Stimulated activated naive CD8-positive, alpha-beta T cell treated with anti-CD3 and anti-CD28 coated beads, Interleukin-15, Interleukin-2, amounts not matched to agents 100 U/mL and 50 U/mL, for 24 hours (primary cell): ENCODE measurements at places on chromosomes 7 and 10.

DNA sequence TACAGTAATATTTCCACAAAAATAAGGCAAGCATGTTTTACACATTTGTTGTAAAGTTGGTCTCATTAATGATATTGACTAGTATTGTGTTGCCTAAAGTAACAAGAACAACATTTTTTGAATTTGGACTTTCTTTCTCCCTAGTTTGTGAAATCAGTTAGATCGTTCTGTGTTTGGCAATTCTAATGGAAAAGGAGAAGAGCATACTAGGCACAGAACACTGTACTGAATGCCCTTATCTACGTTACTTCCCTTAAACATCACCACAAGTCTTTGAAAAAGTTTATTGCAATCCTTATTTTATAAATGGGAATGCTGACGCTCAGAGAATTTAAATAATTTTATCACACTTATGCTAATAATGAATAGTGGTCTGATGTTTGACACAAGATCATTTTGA is 372.2 kb downstream of the EXOC4 start:
- no peak for DNase-seq

GRCh38 chr10:125011171-125011925 is 69.4 kb downstream of the ZRANB1 start:
- DNase-seq = no peak

DNA sequence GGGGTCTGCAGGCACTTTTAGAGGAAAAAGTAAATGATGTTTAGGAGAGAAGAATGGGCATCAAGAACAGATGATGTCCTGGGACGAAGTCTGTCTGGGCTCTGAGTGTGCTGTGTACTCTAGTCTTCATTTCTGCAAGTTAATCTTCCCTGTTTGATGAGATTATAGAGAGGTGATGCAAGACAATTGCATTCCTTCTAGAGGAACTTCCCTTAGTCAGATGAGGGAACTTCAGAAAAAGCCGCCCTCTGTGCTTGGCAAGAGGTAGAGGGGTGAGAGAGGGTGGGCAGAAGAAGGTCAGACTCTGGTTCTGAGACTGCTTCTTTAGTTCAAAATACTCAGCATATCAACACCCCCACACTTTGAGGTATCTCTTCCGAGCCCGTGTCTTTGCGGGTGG is 797.9 kb downstream of the LRMDA start:
- no peak for DNase-seq

DNA sequence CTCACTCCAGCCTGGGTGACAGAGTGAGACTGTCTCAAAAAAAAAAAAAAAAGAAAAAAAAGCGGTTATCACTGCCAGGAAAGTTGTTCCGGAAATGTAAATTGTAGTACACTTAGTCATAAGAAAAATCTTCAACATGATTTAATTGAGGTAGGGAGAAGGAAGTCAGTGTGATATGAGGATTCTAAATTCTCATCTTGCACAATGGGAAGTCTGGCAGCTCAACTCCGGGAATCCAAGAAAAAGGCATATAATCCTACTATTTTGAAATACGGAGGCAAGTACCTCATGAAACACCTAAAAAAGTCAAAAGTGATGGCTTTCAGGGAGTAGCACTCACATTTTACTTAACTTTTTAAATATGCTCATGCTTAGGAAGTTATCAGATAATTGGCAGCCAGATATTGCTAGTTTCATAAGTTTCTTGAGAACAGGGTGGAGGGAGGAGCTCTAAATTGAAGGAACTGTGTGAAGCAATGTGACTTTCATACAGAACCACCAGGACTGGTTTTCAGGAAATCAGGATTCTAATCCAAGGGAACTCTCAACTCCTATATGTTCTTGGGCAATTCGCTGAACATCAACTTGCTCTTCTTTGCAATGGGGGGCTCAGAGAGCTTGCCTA is 2.7 kb upstream of the C7orf25 start:
- DNase-seq = no peak

DNA sequence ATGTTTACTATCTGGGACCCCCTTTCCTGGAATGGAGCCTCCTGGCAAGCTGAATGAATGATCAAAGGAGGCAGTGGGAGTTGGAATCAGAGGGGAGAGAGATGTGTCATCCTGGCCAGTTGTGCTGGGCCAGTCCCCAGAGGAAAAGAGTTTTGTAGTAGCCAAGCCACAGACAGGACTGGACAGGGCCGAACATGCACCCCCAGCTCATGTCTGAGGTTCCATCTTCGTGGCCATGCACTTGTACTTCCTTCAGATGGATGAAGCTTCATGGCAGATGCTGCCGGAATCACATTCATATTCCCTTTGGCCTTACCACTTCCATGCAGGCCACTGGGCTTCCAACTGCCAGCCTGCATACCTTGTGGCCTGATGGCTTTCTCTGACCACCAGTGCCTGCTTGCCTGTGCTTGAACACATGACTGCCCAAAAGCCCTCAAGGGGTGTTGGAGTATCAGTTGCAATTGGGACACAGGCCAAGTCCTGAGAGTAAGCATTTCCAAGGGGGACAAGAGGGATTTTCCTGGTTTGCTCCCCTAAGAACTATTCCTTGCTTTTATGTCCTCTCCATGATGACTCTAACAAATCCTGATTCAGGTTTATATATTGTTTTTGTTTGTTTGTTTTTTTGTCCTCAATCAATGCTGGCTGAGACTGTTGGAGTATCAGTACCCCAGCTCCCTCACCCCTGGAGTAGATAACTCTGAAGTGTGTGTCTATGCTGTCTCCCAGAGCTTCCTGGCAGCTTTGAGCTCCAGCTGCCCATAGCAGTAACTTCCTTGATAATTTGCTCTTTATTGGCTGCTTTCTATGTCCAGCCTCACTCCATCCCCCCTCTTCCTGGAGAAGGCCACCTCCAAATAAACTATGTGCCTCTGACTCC is 63.6 kb downstream of the TMEM130 start:
- DNase-seq = no peak

DNA sequence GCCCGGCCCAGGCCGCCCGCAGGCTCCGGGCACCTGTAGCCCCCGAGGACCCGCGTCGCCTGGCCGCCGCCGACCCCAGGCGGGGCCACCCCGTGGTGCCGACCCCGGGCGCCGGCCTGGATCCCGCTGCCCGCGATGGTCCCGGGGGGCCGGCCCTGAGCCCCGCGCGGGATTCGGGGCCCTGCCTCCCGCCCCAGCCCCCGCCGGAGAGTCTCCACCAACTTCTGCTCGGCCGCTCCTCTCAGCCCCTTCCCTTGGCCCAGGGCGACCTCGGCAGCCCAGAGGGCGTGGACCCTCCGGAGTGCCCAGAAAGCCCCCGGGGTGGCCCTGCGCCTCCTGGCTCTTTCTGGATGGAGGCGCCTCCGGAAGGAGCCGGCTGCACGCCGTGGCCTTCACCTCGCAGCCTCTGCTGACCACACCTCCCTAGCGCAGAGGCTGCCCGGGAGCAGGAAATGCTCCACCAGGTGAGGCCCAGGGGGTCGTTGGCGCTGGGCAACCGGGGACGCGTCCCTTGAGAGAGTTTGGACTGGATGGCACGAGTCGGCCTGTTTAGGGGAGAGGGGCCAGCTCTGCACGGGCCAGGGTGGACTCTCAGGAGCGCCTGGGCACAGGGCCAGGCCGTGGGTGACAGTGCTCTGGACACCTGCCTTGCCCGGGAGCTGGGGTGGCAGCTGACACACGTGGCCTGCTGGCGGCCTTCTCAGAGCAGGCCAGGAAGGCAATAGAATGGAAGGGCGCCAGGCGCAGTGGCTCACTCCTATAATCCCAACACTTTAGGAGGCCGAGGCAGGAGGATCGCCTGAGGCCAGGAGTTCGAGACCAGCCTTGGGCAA is 529 bp downstream of the ZNF853 start:
- no peak for DNase-seq

DNA sequence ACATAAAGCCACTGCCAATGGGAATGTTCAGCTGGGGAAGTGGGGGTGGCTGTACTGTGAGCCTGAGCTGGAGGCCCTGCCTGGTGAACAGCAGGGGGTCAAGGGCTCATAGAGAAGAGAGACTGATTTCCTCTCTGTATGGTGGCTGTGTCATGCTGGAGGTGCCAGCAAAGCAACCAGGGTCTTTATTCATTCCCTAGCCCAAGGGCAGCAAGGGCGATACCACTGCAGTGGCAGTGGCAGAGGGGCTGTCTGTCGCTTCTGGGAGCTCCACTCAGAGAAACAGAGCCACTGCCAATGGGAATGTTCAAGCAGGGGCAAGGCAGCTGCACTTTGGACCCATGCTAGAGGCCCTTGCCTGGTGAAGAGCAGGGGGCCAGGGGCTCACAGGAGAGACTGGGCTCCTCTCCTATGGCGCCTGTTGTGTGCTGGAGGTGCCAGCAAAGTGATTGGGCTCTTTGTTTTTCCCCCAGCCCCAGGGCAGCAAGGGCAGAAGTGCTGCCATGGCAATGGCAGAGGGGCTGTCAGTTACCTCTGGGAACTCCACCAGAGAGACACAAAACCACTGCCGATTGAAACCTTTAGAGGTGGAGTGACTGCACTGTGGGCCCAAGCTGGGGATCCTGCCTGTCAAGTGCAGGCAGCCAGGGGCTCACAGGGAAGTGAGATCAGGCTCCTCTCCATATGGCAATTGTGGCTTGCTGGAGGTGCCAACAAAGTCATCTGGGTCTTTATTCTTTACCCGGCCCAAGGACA is 545.1 kb downstream of the SH2D4B start:
- no peak for DNase-seq

- no peak for DNase-seq
Measured at GRCh38 chr7:107951896-107952295, 51.1 kb downstream of the LAMB1 start.
